ENCODE measurements at places on chromosomes 3 and 15.
A peak's percentile ranks its signal among the peaks of the same experiment; 100 is the strongest.

DNA sequence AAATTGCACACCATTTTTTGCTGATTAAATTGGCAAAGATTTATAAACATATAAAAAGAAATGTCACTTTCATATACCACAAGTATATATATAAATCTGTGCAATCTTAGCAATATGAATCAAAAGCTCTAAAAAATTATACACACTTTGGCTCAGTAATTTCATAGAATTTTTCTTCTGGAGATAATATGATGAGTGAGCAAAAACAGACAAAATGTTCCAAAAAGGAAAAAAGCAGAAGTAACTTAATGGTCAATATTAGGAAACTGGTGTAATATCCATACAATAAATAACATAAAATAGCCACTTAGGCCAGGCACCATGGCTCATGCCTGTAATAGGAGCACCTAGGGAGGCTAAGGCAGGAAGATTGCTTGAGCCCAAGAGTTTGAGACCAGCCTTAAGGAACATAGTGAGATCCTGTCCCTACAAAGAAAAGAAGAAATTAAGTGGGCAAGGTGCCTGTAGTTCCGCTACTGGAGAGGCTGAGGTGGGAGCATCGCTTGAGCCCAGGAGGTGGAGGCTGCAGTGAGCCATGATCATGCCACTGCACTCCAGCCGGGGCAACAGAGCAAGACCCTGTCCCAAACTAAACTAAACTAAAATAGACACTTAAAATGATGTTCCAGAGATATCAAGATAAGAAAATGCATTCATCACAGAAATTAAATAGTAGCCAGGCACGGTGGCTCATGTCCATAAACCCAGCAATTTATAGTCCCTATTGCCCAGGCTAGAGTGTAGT, 52.1 kb downstream of the TFDP2 start:
- DNase-seq, result no peak

- DNase-seq, result no peak
Observed at GRCh38 chr3:55947406-55947805, 460.3 kb upstream of the WNT5A start.

DNA sequence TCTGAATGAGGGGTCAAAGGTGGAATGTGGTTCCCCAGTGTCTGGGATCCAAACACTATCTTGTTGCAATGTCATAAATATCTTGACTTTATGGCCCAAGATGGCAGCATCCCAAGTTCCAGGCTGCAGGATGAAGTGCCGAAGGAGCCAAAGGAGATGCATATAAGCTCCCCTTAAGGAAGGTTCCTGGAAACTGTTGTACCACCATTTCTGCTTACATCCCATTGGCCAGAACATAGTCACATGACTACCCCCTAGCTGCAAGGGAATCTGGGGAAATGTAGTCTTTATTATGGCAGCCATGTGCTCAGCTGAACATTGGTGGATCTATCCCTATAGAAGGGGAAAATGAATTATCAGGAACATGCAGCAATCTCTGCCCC, 54.3 kb downstream of the BDH1 start:
- DNase-seq, result no peak

DNA sequence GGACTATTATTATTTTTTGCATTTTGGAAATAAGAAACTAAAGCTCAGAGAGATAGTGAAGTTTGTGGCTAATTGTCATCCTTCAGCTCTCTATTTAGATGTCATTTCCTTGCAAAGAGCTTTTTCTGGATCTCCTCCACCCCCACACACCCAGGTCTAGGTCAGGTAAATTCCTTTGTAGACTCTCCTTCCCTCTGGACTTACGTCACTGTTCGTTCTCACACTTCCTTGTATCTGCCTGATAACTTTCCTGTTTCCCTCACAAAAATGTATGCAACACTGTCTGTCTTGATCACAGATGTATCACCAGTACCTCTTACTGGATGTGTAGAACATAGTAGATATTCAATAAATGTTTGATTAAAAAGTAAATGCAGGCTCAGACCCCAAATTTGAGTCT, 6.1 kb upstream of the MB21D2 start:
- no peak for DNase-seq

DNA sequence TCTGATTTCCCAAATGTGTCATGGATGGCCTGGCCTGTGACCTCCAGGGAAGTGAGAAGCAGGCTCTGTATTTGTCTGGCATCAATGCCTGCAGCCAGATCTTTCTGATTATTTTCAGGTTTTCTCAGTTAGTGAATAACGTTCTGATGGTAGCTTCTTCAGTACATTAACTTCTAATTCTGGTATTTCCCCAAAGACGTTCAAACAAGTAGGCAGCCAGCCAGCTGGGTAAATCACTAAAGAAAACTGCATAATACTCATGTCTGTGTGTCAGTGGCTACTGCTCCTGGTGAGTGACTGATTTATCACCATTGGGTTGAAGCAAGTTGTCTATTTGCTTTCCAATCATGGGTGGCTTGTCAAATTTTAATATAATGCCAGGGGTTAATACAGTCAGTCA, 162.6 kb upstream of the PFN2 start:
- DNase-seq, result no peak

DNA sequence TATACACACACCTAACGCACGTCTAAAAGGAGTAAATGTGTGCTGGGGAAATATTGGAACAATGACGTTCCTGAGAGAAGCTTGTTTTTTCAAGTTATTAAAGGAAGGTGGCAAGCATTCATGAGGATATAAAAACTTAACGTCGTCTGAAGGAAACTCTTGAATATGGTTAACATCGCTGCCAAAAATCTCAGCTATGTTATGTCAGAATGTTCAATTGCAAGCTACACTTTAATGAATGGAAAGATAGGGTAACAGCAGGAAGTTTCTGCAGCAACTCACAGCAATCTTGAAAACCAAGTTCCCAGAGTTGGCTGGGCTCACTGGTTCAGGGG, 54.3 kb upstream of the MEF2A start:
- DNase-seq, result no peak

DNA sequence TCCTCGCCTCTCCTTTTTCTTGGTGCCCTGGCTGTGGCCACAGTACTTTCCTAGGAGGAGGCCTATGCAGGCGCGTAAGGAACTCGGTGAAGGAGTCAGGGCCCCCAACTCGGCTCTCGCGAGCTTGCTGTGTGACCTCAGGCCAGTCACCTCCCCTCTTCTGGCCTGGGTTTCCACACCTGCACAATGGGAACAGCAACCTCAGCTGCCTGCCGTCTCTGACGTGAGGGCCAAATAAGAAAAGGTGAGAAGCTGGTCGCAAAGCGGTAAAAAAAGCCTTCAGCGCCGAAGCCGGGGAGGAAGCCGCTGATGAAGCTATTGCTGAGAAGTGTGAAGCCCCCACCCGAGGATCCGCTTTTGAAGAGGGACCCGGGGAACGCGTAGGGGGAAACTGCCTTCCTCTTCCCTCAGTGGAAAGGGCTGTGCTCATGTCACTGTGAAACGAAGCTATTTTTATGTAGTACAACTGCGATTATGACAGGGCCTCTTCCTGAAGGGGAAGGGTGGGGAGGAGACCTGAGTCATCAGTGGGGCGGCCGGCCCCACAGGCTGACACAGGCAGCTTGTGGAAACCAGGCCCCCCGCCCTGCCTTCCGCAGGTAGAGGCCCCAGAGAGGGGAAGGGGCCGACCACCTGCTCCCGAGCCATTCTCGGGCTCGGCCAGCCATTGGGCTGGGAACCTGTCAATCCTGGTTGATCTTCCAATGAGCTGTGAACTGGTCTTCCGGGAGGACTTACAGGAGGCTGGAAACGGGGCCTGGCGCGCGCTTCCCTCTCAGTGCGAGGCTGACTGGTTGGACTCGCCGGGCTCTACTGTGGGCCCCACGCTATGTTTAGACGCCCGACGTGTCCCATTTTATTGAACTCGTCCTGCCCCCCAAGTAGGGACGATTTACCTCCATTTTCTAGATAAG, 18.0 kb upstream of the ANKDD1A start:
- peak; percentile 45 for DNase-seq

- peak; percentile 52 for DNase-seq
Observed at GRCh38 chr3:156816794-156817645, 9.1 kb upstream of the LEKR1 start.

DNA sequence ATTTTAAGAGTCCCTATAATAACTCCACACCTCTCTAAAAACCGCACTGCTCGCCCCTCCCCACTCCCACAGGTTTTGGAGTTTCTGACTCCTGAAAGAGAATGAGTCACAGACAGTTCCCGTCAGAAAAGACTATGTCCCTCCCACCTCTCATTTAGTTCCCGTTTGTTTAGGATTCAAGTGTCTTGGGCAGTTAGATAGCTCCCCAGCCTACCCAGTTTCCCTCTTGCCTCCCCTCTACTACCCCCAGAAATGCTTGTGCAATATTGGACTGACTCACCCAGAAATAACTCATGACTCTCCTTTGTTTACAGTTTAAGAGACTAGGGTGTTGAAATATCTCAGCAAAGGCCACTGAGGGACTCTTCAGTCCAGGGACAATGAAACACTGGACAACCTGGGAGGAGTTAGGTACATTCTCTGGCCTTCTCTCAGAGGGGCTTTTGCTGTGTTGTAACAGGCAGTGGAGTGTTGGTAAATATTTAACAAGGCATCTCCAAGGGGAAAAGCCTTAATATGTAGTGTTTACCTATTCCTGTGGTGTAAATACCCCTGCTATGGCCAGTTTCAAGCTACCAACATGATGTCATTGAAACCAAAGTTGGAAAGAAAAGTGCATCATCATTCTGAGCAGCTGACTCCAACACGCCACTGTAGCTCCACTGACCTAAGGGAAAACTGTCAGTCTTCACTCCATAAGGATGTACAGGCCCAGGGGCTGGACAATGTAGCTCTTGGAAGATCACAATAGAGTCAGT, 96.1 kb upstream of the CHD2 start:
- DNase-seq, result peak; percentile 49

DNA sequence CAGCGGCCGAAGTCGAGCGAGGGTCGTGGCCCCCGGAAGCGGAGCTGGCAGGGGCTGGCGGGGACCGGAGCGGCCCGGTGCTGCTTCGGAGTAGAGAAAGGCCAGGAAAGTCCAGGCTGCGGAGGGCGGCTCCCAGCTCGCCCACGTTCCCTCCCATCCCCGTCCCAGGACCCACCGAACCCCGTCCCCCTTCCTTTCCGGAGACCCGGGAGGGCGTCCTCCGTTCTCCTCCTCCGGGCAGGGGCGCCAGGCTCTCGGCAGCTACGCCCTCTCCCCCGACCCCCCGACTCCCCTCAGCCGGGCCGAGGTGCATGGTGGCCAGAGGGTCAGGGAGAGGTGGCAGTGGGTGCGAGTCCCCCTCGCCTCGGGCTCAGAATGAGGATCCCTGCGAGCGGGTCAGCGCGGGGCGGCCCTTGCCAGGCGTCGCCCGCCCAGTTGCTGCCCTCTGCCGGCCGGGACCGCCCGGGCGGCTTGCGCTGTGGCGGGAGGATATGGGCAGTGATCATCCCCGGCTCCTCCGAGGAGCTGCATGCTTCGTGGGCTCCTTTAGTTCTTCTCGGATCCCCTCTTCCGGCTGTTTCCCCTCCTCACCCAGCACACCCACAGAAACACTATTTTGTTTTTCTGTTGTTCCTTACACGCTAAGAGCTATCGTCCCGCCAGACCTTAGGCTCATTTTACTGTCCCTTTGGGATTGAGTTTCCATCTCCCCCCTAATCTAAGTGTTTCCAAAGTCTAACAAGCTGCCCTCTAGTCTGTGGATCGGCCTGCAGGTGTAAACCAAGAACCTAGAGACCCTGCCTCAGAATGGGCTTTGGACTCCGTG, 744 bp upstream of the ALDH1A2 start:
- no peak for DNase-seq

DNA sequence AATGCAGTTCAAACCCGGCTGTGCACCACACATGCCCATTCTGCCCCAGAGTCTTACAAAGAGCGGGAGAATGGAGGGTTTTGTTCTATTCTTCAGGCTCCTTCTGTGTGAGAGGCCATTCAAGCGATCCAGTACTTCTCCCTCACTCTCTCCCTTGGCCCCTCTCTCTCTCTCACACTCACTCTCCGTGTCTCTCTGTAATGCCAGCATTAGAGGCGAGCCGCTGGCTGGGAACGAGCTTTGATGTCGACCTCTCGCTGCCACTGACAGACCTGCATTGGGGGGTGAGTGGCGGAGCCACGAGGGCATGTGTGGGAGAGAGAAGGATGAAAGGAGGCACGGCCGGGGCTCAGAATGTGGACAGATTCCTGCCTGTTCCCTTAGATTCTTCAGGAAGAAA, 231.7 kb upstream of the ARRDC4 start:
- peak; percentile 15 for DNase-seq

GRCh38 chr3:56921573-56922453, 120.1 kb upstream of the ARHGEF3 start:
- DNase-seq, result no peak

GRCh38 chr15:72835294-72835890, 51.8 kb upstream of the ADPGK start:
- no peak for DNase-seq

GRCh38 chr3:100402891-100403290, 1.6 kb downstream of the LNP1 start:
- DNase-seq, result no peak

DNA sequence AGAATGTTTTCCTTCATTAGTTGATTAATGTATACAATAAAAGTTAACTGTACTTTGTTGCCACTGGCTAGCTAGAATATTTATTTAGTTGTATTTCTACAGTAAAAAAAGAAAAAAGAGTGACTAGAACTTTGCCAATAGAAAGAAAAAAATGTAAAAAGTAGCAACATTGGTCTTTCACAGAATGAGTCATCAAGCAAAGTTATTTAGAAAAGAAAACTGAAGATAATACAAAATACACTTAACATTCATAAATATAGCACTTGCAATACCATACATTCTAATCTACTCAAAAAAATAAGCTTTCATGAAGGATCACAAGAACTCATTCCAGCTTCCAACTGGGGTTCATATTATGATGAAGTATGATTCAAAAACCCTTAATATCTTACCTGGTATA, 83.4 kb downstream of the AQR start:
- DNase-seq, result no peak

DNA sequence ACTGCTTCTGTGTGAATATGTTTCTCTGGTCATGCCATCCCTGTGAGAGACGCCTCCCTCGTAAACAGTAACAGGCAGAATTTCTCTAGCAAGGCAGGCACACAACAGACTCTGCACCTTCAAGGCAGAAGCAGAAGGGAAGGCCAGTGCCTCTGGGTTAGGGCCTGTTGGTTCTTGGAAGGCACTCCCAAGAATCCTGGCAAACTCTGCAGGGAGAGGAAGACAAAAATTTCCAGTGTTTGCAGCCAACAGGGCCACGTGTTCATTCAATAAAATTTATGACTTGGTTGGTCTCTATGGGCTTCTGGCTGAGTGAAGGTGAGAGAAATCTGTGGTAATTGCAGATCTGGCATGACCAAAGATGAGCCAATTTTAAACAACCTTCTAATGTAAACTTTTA, 39.3 kb downstream of the NFKBIZ start:
- no peak for DNase-seq

DNA sequence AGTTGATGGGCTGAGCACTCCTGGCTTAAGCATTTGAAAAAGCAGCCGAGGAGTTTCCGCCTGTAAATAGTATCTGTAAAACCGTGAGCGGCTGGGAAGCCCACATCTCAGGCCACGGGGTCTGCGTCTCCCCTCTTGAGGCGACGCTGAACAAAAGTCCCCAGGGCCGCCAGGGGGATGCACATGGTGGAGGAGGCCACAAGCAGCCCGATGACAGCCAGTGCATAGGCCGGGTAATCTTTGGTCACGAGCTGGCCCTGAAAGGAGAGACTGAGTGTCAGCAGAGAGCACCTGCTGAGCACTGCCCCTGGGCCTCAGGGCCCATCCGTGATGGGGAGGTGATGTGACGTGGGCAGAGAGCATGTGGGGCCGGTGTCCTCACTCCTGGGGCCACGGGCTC, 37.5 kb downstream of the SLC6A20 start:
- DNase-seq, result no peak

Measured in caudate nucleus (tissue), 63 donors.